ENCODE measurements at places on chromosomes 16 and 17. TPM values are rescaled to one million over a fixed set of nuclear protein-coding genes. Genes with fewer than 3 reads are reported as not detected.
A peak's percentile ranks its signal among the peaks of the same experiment; 100 is the strongest.

GRCh38 chr17:40103688-40104087 lies 3.3 kb upstream of the NR1D1 start:
- H3K27ac ChIP-seq: peak overlapping the region; percentile 90
- no peaks in the 10 kb centered on the region for H3K27me3 ChIP-seq
- H3K4me3 ChIP-seq: no peak overlapping the region
- DNase-seq: no peak

- no peak overlapping the region for H3K27ac ChIP-seq
- H3K4me3 ChIP-seq: no peak overlapping the region
- DNase-seq: no peak
- H3K27me3 ChIP-seq: no peaks in the 10 kb centered on the region
- no peaks in the 10 kb centered on the region for H3K4me1 ChIP-seq
- H3K36me3 ChIP-seq: no peaks in the 10 kb centered on the region
Measured at GRCh38 chr17:72587773-72588511, 467.1 kb downstream of the SOX9 start.

GRCh38 chr16:24073321-24073720 lies 182.8 kb upstream of the CACNG3 start:
- no peak for DNase-seq
- no peaks in the 10 kb centered on the region for H3K27me3 ChIP-seq
- no peaks in the 10 kb centered on the region for H3K36me3 ChIP-seq

The CEP295NL gene
- total RNA-seq: not detected

The SLC5A10 gene
- total RNA-seq: not detected

The ARL6IP1 gene
- 68.7 TPM for total RNA-seq

Measured in uterus (tissue), 4 donors.